Gastroesophageal sphincter (tissue), 4 donors: ENCODE measurements at places on chromosomes 5 and 9. TPM values are rescaled to one million over a fixed set of nuclear protein-coding genes. Genes with fewer than 3 reads are reported as not detected.

The FREM1 gene
- total RNA-seq, result 1.8 TPM

The CD180 gene
- 1.2 TPM for total RNA-seq

The NSG2 gene
- not detected for total RNA-seq

The GARIN3 gene
- not detected for total RNA-seq

The EIF4E1B gene
- not detected for total RNA-seq

The C9orf152 gene
- not detected for total RNA-seq

The TNFSF8 gene
- 1.9 TPM for total RNA-seq

The NAA35 gene
- 23.3 TPM for total RNA-seq

The TAF11L5 gene
- total RNA-seq, result not detected

The GABRP gene
- total RNA-seq, result not detected

The PFN3 gene
- total RNA-seq, result not detected

The PCDHA9 gene
- 0.47 TPM for total RNA-seq

The ACOT12 gene
- not detected for total RNA-seq

The UGT3A1 gene
- total RNA-seq, result not detected

- H3K27me3 ChIP-seq, result no peaks in the 10 kb centered on the region
- H3K4me3 ChIP-seq, result no peak overlapping the region
- peaks cover 6% of the 10 kb centered on the region for H3K36me3 ChIP-seq
- no peaks in the 10 kb centered on the region for H3K4me1 ChIP-seq
- ATAC-seq, result no peak
Observed at GRCh38 chr9:76738402-76738801, 25.8 kb upstream of the PCA3 start.

DNA sequence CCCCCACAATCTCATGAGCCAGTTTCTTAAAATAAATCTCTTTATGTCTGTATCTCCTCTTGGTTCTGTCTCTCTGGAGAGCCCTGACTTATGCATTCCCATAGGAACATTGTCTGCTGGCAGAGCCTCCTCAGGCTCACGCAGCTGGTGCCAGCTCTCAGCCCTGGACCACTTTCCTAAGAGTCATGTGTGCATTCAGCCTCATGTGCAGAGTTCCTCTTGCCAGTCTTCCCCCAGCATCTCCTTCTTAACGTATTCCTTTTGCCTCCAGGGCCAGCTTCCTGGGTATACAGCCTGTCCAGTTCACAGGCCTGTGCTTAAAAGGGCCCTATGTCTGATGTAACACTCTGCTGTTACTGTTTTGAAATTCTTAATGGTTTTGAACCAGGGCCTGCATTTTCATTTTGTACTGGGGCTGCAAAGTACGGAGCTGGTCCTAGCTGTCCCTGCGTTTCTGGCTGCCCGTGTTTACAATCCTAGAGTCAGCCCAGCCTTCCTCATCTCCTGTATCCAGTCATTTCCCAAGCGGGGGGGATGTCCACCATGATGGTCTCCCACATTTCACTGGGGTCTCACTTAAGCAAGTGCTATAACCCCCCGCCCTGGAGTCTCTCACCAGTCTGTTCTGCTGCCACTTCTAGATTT lies 18.1 kb downstream of the ANKRD33B start:
- ATAC-seq, result peak; percentile 42
- H3K4me1 ChIP-seq, result peaks cover 3% of the 10 kb centered on the region
- no peaks in the 10 kb centered on the region for H3K36me3 ChIP-seq
- H3K4me3 ChIP-seq, result no peak overlapping the region
- H3K27ac ChIP-seq, result no peak overlapping the region

DNA sequence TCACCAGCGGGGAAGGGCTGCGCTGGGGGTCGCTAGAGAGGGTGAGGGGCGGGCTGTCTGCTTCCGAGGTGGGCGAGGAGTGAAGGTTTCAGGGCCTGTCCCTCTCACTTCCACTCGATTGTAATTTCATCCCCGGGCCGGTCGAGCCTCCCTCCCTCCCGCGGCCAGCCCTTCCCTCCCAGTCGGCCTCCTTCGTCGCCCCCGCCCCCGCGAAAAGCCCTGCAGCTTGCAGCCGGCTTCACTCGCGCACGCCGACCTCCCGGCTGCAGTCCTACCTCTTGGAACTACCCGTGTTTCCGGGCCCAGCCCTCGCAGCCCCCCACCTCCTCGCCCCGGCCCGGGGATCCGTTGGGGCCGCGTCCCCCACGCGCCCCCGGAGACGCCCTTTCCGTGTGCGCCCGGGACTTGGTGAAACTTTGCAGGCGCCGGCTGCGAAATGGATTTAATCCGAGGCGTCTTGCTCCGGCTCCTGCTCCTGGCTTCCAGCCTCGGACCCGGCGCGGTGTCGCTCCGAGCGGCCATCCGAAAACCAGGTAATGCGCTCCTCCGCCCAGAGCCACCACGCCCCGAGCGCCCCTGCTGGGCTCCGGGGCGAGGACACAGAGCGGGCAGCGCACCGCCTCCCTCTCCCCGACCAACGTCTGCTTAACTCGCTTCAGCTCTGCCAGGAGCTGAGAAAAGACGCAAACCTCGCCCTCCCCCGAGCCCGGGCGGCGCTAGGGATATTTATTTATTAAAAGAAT lies at the start of gene EGFLAM:
Gene EGFLAM (plus strand): TSS at position 241 of the 743 bp plus-strand sequence. CDS start 196 bp downstream, at position 437.
- H3K27me3 ChIP-seq, result peaks cover 64% of the 10 kb centered on the region
- ATAC-seq, result no peak
- peak within 1 kb of the TSS; percentile 32 for H3K4me3 ChIP-seq
- no peaks in the 10 kb centered on the region for H3K36me3 ChIP-seq

GRCh38 chr5:170450061-170450669 lies 53.7 kb upstream of the KCNIP1 start:
- H3K27ac ChIP-seq, result no peak overlapping the region
- no peaks in the 10 kb centered on the region for H3K27me3 ChIP-seq
- H3K4me3 ChIP-seq, result no peak overlapping the region
- ATAC-seq, result no peak
- H3K36me3 ChIP-seq, result no peaks in the 10 kb centered on the region

GRCh38 chr5:4551034-4551433 lies 589.1 kb upstream of the ADAMTS16 start:
- no peak overlapping the region for H3K4me3 ChIP-seq
- H3K4me1 ChIP-seq, result no peaks in the 10 kb centered on the region
- no peak for ATAC-seq
- no peaks in the 10 kb centered on the region for H3K36me3 ChIP-seq
- no peak overlapping the region for H3K27ac ChIP-seq

- ATAC-seq, result no peak
- no peak overlapping the region for H3K27ac ChIP-seq
- H3K4me3 ChIP-seq, result no peak overlapping the region
Observed at GRCh38 chr5:72596956-72597355, 89.7 kb upstream of the ZNF366 start.

DNA sequence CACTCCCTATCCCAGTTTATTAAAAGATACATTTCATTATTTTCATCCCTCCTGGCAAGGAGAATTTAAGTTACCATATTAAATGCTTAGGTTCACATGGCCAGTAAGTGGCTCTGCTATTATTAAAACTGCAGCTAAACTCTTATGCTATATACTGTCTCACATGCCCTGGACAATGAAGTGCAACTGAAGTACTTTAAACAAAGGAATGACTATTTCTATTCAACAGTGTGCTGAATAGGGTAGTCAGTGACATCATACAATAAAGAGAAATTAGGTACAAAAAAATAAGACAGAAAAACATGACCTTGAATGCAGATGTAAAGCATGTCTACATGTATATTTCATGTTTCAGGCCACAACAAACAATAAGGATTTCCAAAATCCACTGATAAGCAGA lies 282.6 kb upstream of the SMC2 start:
- no peak overlapping the region for H3K4me3 ChIP-seq
- no peaks in the 10 kb centered on the region for H3K27me3 ChIP-seq
- no peak for ATAC-seq
- no peak overlapping the region for H3K27ac ChIP-seq
- no peaks in the 10 kb centered on the region for H3K36me3 ChIP-seq

- no peak overlapping the region for H3K4me3 ChIP-seq
- H3K4me1 ChIP-seq, result peaks cover 1% of the 10 kb centered on the region
- no peak for ATAC-seq
Observed at GRCh38 chr5:6603643-6604042, 29.2 kb downstream of the NSUN2 start.

DNA sequence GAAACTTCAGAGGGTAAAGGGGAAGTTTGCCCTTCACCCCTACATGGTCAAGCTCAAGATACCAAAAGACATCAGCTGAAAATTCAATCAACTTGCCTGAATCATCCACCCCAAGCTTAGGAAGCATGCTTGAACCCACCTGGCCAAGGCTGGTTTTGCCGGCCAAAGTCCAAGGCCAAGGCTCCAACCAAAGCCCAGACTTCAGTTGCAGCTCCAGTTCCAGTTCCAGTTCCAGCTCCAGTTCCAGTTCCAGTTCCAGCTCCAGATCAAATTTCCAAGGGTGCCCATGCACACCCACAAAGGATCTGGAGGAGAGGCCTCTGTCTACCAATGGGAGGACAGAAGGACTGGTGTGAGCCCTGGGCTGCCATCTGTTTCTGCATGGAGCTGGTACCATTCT lies 4.6 kb upstream of the SERINC5 start:
- no peak overlapping the region for H3K27ac ChIP-seq
- no peaks in the 10 kb centered on the region for H3K36me3 ChIP-seq
- no peak for ATAC-seq

DNA sequence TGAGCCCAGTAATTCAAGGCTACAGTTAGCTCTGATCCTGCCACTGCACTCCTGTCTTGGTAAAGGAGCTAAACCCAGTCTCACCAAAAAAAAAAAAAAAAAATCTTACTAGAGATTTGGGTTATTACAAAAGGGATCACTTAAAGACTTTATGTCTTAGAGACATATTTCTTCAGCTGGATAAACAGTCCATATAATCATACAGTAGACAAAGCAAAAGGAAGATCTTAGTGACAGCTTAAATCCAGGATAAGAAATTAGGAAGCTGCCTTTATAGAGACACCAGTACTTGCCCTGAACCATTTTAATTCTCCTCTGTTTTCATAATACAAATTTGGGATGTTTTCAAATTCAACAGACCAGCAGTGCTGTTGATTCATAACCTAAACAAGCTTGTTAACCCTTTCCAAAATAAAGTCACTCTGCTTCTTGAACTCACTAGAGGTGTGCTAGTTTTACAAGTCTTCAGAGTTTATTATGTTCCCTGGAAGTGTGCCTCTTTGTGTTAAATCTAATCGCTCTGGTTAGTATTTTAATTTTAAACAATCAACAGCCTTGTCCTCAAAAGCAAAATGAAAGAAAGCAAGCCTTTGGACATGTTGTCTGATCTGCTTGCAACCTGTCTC lies 255.5 kb downstream of the ARRDC3 start:
- no peaks in the 10 kb centered on the region for H3K36me3 ChIP-seq
- H3K27ac ChIP-seq, result peak overlapping the region; percentile 43
- no peak for ATAC-seq
- H3K4me3 ChIP-seq, result no peak overlapping the region
- peaks cover 72% of the 10 kb centered on the region for H3K4me1 ChIP-seq
- H3K27me3 ChIP-seq, result no peaks in the 10 kb centered on the region

DNA sequence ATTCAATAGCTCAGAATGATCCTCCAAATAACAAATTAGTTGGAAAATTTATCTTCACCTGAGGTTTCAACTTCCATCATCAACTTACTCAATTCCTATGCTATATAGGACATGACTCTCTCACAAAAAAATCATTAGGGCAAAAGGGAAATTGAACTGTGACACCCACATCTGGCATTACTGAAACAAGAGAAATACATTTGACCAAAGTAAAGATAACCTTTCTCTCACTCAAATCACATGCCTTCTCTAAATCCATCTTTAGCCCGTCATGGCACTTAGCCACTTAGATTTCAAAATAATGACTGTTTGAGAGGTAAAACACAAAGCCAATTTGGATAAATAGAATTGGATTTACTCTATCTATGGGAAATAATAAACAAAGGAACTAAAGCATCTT lies 126.4 kb downstream of the ADAMTS6 start:
- no peak overlapping the region for H3K4me3 ChIP-seq
- no peak for ATAC-seq
- H3K27ac ChIP-seq, result no peak overlapping the region
- no peaks in the 10 kb centered on the region for H3K36me3 ChIP-seq

DNA sequence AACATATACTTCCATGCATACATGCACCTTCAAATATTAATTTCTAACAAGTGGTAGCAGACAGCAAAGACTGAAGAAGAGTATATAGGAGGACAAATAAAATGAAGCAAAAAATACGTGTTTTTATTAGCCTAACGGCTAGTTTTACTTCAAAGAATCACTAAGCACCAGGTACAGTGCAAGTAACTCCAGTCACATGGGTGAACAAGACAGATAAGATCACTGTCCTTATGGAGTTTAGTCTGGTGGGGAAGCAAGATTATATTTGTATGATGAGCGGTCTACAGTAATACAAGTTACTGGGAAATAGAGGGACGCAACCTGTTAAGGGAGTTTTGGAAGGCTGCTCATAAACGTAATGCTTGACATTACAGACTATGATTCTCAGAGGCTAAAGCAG lies 16.0 kb downstream of the FBXW2 start:
- no peak overlapping the region for H3K4me3 ChIP-seq
- H3K4me1 ChIP-seq, result no peaks in the 10 kb centered on the region
- peaks cover 80% of the 10 kb centered on the region for H3K36me3 ChIP-seq
- no peak overlapping the region for H3K27ac ChIP-seq

GRCh38 chr9:134171316-134172197 lies 7.2 kb upstream of the RNU6ATAC start:
- H3K27ac ChIP-seq, result no peak overlapping the region
- H3K4me3 ChIP-seq, result no peak overlapping the region

GRCh38 chr9:117516676-117517632 lies 102.1 kb upstream of the ASTN2 start:
- no peaks in the 10 kb centered on the region for H3K27me3 ChIP-seq
- H3K27ac ChIP-seq, result no peak overlapping the region
- H3K4me3 ChIP-seq, result no peak overlapping the region
- ATAC-seq, result no peak

DNA sequence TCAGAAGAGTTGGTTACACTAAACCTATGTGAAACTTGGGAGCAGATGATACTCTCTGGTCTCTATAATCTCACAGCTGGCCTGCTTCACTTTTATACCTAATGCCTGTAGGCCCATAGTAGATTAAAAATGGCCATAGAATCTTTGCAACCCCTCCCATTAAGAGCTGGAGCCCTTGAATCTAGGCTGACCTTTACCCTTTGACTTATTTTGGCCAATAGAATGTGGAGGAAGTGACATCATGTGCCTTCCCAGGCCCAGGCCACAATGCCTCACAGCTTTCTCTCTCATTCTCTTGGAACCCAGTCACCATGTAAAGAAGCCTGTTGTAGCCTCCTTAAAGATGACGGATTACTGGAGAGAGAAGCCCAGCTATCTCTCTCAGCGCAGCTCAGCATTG lies 251.0 kb downstream of the NR3C1 start:
- H3K27me3 ChIP-seq, result no peaks in the 10 kb centered on the region
- H3K36me3 ChIP-seq, result no peaks in the 10 kb centered on the region

- H3K4me1 ChIP-seq, result peaks cover 4% of the 10 kb centered on the region
- no peak overlapping the region for H3K4me3 ChIP-seq
- no peaks in the 10 kb centered on the region for H3K27me3 ChIP-seq
- no peak for ATAC-seq
Observed at GRCh38 chr9:20353524-20353923, 268.8 kb downstream of the MLLT3 start.

DNA sequence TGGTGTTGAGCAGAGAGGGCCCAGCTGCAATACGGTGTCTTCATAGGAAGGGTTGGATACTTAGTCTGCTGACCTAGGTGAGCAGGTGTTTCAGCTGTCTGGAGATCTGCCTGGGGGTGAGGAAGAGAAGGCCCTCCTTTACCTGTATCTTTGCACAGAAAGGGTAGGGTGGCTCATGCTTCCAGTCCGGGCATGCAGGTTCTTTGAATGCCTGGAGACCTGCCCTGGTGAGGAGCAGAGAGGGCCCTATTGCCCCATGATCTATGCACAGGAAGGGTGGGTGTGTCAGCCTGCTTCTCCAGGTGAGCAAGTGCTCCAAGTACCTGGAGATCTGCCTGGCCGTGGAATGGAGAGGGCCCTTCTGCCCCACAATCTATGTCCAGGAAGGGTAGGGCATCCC lies 63.0 kb downstream of the FER start:
- H3K4me3 ChIP-seq, result no peak overlapping the region
- peaks cover 27% of the 10 kb centered on the region for H3K4me1 ChIP-seq
- H3K27ac ChIP-seq, result no peak overlapping the region
- no peaks in the 10 kb centered on the region for H3K36me3 ChIP-seq
- no peaks in the 10 kb centered on the region for H3K27me3 ChIP-seq
